Activated CD4-positive, alpha-beta T cell treated with anti-CD3 and anti-CD28 coated beads for 36 hours (primary cell): ENCODE measurements at places on chromosomes 1 and 21.

DNA sequence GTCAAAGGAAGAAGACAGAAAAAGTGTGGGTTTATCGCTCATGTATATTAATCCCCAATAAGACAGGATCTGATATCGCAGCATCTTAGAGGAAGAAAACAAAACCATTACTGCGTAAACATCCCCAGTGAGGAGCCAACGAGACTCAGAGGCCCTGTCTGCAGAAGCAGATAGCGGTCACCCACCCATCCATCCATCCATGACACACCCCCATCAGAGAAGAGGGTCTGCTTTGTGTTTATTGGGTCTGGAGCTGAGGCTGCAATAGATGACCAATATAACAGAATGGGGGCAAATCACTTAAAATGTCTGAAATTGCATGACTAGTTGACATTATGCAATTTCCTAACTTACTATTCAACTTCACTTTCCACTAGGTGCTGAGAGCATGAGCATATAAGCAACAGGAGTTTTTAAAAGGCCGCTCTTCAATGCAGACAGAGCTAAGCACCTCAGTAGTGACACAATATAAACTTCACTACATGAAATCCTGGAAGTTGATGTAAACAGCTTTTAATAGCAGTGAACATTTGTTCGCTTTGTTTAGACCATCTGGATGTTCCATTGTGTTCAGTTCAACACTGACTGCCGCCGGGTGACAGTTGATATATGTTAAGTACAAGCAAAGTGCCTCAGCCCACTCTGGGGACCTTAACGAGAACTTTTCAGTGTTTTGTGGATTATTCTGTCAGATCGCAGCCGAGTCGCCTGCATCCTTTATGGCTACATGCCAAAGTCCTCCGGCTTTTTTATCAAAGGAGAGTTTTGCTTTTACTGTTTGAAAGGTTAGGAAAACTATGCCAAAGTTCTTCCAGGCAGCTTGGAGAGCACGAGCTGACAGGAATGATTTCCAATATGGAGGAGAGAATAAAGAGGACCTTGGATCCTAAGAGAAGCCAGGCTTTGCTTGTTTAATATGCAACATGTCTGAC is 167.5 kb downstream of the ZNF281 start:
- DNase-seq = no peak

- no peak for DNase-seq
Observed at GRCh38 chr1:161307892-161308638, 1.7 kb downstream of the MPZ start.

- DNase-seq = no peak
Observed at GRCh38 chr1:84701376-84701775, 11.1 kb upstream of the SSX2IP start.

DNA sequence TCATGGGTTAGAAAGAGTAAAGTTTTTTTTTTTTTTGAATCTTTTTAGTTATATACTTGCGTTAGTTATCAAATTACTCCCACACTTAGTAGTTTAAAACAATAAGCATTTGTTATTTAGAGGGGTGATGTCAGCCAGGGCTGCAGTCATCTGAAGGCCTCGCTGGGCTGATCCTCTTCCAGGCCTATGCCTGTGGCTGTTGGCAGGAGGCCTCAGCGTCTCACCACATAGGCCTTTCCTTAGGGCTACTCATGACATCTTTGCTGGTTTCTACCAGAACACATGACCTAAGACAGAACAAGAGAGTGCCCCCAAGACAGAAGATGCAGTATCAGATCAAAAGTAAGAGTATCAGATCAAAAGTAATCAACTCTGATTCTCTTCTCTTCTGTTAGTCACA is 167.4 kb downstream of the HHAT start:
- no peak for DNase-seq

GRCh38 chr1:84617349-84617748 is 43.1 kb upstream of the CTBS start:
- no peak for DNase-seq

DNA sequence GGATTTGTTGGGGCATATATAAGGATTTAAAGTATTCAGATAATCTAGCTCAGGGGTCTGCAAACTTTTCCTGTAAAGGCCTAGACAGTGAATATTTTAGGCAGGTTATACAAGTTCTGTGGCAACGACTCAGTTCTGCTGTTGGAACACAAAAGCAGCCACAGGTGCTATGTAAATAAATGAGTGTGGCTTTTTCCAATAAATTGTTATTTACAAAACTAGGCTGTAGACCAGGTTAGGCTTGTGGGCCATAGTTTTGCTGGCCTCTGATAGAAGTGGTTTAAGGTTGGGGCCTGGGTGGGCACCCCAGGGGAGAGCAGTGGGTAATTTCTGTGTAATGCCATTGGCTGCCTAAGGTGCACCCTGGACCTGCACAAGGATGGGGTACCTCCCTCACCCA is 16.9 kb upstream of the IGFN1 start:
- DNase-seq = no peak

DNA sequence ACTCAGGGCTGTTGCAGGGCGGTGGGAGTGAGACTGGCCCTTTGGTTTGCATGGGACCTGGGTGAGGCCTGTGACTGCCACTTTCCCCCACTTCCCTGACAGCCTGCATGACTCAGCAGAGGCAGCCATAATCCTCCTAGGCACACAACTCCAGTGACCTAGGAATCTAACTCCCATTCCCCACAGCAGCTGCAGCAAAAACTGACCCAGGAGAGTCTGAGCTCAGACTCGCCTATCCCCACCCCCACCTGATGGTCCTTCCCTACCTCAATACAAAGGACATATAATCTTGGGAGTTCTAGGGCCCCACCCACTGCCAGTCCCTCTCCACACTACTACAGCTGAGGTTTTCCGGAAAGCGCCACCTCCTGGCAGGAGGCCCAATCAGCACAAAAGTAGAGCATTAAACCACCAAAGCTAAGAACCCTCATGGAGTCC is 26.7 kb downstream of the NDC1 start:
- DNase-seq = peak; percentile 49

- DNase-seq = peak; percentile 18
Observed at GRCh38 chr1:10324627-10325026, 74.2 kb upstream of the PGD start.

- no peak for DNase-seq
Observed at GRCh38 chr1:65558215-65558614, 137.7 kb downstream of the LEPR start.

GRCh38 chr1:41274752-41275545 is 32.8 kb upstream of the SCMH1 start:
- DNase-seq = no peak

GRCh38 chr1:80639777-80640533 is 1160.8 kb upstream of the ADGRL2 start:
- no peak for DNase-seq
